ENCODE measurements at places on chromosomes 5 and 9. TPM values are rescaled to one million over a fixed set of nuclear protein-coding genes. Genes with fewer than 3 reads are reported as not detected.

Gene HMGCS1
- 10.9 TPM for total RNA-seq

Gene PDGFRB
- total RNA-seq = 34.2 TPM

Gene SCGB3A2
- total RNA-seq = not detected

Gene PDE8B
- total RNA-seq = 15.8 TPM

Gene MAPK9
- total RNA-seq = 33.2 TPM

Gene SLC36A3
- not detected for total RNA-seq

Gene C5orf52
- total RNA-seq = not detected

- no peak for DNase-seq
Observed at GRCh38 chr5:148511810-148512347, 128.1 kb downstream of the FBXO38 start.

GRCh38 chr5:76542887-76543690 is 80.1 kb downstream of the F2RL2 start:
- peak; percentile 46 for DNase-seq

GRCh38 chr9:108880738-108881316 is 18.8 kb downstream of the ACTL7A start:
- no peak for DNase-seq

GRCh38 chr5:118968925-118969375 is 19.4 kb downstream of the DTWD2 start:
- peak; percentile 15 for DNase-seq

DNA sequence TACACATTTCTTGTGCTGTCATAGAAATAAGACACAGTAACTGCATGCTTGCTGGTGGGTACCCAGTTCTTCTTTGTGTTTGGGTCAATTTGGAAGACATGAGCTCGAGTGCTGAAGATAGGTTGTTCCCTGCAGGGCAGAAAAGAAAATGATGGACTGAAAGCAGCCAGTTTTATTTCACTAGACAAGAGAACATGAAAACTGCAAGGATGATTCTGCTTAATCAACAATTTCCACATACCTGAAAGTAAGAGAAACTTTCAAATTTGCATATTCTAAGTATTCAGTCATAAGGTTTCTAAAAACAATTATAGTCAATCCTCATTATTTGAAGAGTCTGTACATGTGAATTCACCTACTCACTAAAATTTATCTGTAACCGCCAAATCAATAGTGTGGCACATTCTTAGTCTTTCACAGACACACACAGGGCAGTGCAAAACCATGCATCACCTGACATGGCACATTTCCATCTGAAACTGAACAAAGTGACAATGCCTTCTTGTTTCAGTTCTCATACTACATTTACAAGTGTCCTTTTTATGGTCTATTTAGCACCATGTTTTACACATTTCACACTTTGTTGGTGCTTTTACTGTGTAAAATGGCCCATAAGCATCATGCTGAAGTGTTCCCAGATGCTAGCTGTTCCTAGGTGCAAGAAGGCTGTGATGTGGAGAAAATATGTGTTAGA is 56.9 kb downstream of the HOMER1 start:
- no peak for DNase-seq

DNA sequence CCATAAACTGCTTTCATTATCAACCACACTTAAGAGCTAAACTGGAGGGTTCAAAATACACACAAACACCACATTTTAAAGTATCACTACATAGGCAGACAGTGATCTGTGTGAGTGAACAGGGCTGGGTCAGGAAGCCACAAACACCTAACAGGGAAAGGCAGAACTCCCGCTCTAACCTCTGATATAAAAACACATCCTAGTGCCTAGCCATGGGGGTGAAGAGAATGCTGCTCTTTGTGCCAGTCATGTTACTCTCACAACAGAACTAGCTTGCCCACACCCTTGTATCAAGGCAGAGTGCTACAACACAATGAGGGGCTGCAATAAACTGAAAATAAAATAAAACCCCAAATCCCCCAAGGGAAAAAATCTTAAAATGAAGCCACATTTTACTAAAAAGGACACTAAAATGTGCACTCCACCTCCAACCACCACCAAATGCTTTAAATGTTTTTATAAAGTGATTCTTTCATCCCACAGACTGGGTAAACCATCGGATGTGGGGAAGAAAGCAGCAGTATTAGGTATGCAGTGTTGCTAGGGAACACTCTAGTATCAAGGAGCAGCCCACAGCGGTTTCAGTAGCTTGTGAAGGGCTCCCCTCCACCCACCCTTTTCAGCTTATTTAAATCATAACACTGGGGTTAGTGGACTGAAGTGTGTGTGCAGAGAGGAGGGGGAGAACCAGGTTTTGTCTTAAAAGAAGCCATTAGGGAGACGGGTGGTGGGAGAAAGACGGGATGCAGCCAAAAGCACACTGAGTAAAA is 64.5 kb downstream of the TMEM161B start:
- no peak for DNase-seq

- no peak for DNase-seq
Observed at GRCh38 chr5:17359451-17360011, 138.5 kb upstream of the TAF11L2 start.

DNA sequence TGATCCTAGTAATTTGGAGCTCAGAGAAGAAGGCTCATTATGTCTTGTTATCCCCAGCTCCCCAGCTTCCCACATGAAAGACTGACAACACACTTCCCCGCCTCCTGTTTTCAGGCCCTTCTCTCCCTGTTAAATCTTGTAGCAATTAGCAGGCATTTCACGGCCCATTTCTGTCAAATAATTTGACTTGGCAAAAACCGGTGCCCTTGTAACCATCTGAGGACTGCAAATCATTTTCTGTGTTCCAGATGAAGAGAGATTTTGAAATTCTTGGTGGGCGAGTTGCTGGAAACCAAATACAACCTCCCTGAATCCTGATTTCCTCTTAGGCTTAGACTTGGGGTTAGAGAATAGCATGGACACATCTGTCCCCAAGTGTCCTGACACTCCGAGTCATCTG is 109.7 kb downstream of the MSX2 start:
- DNase-seq = no peak

- DNase-seq = no peak
Observed at GRCh38 chr5:31661257-31661656, 22.3 kb downstream of the PDZD2 start.

DNA sequence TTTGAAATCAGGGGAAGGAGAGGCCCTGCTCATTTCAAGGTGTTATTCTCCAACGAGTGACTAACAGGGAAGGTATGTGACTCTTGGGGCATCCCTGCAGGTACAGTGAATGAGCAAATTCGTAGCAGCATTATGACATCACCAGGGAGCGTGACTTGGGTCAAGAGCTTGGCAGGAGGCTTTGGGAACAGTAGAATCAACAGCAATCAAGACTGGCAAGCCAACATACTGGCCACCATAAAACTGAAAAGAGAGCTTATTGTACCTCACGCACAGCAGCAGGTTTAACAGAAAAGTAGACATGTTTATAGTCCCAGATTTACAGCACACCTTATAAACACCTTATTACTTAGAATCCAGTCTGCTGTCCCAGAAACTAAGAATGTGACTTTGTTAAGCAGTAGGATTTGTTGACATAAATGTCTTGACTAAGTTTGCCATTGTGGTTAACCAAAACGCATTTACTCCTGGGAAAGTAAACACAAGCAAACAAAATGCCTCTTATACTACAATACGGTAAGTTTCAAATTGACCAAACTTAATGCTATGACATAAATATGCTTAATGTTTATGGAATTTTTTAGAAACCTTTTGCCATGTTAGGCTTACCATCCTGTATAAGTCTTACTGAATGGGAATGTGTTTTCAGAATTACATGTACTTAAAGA is 297.8 kb downstream of the NPR3 start:
- DNase-seq = no peak

DNA sequence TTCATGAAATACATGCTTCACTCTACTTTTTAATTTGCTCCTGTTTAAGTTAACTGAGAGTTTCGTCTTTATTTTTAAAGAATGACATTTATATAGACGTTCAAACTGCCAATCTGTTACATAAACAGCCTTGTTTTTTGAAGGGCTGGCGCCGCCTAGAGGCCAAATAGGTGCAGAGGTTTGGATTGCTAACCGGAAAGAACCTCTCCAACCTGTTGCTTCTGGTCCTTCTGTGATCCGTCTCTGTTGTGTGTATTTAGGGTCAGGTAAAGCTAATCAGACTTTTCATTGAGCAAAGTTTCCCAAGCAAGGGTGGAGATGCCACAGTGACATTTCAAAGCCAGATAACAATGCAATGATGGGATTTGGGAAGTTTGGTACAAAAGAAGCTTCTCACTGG is 39.5 kb upstream of the GLIS3 start:
- peak; percentile 91 for DNase-seq

DNA sequence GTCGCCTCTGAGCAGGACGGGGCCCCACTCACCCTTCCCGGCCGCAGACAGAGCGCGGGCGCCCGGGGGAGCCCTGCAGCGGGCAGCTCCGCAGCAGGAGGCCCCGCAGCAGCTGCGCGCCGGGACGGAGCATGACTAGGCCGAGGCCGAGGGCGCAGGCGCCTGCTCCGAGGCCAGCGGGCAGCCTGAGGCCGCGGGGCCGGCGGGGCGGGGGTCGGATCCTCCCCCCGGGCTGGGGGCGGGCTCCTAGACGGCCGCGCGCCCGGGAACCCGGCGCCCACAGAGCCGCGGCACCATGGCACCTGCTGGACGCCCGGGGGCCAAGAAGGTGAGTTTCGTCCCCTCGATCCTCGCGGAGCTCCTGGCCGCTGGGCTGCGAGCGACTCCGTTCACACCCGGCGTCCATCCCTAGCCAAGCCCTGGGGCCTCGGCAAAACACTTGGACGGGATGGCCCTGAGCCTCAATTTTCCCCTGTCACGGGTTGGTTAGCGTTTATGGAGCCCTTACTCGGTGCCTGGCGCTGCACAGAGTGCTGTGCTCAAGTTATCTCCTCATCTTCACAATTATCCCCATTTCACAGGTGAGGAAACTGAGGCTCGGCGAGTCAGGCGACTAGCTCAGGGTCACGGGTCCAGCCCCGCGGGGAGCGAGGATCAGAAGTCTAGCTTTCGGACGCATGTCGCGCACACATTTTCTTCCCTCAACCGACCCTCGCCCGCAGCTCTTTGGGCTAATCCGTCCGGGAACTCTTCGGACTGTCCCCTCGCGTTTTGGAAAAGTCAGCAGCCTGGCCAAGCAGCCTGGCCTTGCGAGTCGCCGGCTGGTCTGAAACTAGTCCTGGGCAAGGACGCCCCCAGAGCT is at the start of the genes BHMT2 and DMGDH:
Gene BHMT2 (plus strand): TSS at position 280 of the 862 bp plus-strand sequence. CDS start 16 bp downstream, at position 296.
Gene DMGDH (minus strand): TSS at position 187 of the 862 bp plus-strand sequence. CDS start 54 bp downstream, at position 133.
- DNase-seq = peak; percentile 23

GRCh38 chr9:129885670-129886106 is 50.4 kb downstream of the USP20 start:
- DNase-seq = peak; percentile 92

DNA sequence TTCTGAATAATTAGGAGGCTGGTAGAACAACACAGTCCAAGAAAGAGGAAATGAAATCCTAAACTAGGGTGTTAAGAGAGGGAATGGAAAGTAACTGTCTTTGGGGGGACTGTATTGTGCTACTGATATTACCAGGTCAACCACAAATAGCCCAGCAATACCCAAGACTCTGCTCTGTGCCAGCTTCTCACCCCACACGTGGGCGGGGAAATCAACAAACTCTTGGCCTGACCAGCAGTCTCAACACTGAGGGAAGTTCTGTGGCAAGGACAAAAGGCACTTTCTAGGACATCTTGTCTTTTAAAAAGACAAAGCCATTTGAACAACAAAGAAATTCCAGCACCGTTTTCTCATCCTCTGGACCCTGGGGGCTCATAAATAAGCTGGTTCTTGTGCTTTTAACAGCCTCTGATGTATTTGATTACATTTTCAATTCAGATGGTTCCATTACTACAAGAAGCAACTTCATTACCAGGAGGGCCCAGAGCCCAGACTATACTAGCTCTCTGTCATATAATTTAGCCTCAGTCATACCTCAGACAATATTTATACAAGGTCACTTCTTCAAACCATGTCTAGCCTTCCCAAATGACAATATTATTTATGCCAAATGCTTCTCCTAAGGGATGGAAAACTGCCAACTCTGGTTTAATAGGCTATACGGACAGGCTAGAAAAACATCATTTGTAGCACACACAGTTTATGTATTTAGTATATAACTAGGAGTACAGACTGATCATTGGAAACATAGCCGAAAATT is 297.8 kb downstream of the CWC27 start:
- no peak for DNase-seq

GRCh38 chr5:3837506-3837905 is 241.9 kb downstream of the IRX1 start:
- no peak for DNase-seq

- no peak for DNase-seq
Observed at GRCh38 chr9:96612966-96613589, 6.6 kb downstream of the CDC14B start.
